ENCODE measurements at places on chromosomes 7 and 10.

- no peak for DNase-seq
Observed at GRCh38 chr10:64586934-64587503, 1065.8 kb downstream of the REEP3 start.

GRCh38 chr7:157666530-157667040 lies 329.8 kb downstream of the DNAJB6 start:
- DNase-seq: no peak

GRCh38 chr7:157056957-157057902 lies 46.8 kb upstream of the MNX1 start:
- DNase-seq: no peak

DNA sequence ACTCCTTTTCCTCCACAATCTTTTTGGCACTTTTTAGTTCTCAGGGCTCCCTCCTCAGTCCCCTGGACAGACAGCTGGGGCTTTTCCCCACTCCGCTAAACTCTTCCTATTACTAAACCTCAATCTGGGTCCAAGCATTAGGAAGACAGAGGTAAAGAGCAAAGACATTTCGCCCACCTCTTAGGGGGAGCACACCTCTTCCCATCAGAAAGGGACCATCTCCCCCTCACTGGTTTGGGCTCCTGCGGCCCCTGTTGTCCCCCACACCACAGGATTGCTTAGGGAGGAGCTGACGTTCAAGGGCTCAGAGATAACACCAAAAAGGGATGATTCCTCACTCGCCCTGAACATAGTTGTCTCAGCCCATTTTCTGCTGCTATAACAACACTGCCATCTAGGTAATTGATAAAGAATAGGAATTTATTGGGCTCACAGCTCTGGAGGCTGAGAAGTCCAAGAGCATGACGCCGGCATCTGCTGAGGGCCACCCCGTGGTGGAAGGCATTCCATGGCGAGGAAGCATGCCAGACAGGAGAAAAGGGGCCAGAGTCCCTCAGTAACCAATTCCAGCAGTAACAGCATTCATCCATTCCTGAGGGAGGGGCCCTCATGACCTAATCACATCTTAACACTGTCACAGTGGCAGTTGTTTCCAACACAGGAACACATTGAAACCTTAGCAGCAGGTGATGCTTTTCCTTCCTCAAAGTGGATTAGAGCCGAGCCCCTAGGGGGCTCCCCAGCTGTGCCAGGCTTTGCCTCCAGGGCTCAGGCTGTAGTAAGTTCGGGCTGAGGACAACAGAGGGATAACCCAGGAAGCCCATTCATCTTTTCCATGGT lies 209.6 kb downstream of the EBF3 start:
- no peak for DNase-seq

DNA sequence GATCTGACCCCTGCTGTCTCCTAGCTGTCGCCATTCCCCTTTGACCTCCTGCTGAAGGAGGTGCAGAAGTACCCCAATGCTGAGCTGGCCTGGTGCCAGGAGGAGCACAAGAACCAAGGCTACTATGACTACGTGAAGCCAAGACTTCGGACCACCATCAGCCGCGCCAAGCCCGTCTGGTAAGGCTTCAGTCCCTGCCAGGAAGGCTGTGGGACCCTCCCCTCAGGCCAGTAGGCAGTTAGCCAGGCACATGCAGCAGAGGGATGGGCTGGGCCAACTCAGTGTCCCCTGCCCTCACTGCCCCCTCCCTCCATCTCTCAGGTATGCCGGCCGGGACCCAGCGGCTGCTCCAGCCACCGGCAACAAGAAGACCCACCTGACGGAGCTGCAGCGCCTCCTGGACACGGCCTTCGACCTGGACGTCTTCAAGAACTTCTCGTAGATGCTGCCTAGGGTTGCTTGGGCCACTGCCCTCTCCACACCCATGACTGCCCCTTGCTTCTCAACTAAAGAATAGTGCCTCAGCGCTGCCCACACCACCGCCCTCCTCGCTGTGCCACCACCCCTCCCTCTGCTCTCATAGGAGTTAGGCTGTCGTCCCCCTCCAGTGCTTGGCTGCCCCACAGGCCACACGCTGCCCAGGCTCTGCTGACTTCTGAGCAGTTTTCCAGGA lies 41.0 kb upstream of the ZMIZ2 start:
- DNase-seq: no peak

GRCh38 chr7:142438235-142438922 lies 180.5 kb upstream of the PRSS58 start:
- no peak for DNase-seq

- no peak for DNase-seq
Observed at GRCh38 chr10:121833387-121833786, 94.4 kb downstream of the ATE1 start.

- no peak for DNase-seq
Observed at GRCh38 chr7:106068986-106069385, 43.1 kb downstream of the SYPL1 start.

DNA sequence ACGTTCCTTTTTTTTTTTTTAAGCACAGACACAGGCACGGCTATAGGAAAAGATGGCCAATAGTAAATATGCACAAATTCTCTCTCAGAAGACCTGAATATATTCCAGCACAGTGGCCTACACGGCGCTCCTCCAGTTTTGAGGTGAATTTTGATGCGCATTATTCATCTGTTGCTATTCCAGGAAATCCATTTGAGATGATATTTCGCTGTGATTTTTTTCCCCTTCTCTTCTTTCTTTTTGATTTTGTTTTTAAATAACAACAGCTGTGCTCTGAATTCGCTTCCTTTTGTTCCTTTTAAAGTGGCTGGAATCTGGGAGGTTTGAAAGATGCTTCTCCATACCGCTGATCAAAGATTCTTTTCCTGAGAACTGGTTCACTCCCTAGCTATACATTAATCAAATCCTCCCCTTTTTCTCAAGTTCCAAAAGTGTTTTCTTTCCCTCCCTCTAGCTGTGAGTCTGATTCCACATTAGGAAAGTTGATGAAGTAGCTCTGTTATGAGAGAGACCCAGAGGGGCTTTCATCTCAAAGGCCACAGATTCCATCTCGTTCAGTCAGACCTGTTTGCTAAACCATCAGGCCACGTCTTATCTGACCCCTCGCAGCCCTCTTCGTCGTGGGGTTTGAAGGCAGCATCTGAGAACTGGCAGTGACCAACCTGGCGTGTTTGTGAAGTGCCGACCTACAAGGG lies 602.7 kb upstream of the NRP1 start:
- no peak for DNase-seq

GRCh38 chr10:128429835-128430513 lies 303.8 kb upstream of the MKI67 start:
- DNase-seq: peak; percentile 12

GRCh38 chr10:125797994-125798662 lies 22.5 kb upstream of the MMP21 start:
- DNase-seq: no peak

GRCh38 chr10:69375307-69376151 lies 41.2 kb downstream of the TACR2 start:
- DNase-seq: no peak

- DNase-seq: no peak
Observed at GRCh38 chr10:24039315-24039714, 169.6 kb upstream of the KIAA1217 start.

DNA sequence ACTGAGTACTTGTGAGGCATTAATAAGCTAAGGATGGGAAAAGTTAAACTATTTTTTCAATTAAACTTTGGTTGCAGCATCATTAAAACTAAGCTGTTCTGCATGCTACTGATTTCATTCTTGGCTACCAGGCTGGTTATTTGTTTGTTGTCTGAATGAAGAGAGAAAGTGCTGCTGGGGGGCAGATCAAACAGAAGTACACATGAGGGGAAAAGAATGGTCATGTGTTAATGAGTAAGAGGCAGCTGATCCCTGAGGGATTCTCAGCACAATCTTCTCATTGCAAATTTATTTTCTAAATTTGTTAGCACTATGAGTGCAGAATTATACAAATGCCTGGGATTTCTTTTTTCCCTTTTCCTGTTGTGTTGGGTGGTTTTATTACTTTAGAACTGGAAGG lies 213.2 kb upstream of the HPS1 start:
- DNase-seq: no peak

DNA sequence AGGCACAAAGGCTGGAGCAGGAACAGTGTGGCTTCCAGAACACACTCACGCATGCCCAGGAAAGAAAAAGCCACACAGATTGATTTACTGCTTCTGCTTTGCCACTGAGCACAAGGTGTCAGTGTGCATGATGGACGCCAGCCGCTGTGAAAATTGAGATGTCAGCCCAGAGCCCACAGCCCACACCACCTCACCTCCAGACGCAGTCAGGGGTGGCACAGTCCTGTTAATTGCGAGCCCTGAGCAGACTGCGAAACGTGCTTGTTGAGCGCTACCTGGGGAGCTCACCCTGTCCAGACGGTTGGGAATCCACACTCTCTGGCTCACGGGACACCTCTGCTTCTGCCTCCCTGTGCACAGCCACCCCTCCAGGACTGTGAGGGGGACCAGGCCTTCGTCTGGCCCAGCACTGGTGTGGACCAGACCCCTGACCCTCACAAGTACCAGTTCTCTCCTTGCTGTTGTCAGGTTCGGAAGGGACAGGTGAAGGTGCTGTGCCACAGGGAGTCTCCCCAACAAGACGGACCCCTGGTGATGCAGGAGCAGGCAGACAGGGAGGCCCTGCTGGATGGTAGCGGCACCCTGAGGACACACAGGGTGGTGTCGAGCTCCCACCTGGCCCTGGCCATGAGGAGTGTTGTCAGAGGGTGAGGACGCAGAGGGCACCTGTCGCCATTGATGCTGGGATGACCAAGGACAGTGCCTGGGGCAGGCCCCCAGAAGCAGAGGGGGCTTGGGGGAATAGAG lies 15.3 kb downstream of the RASGEF1A start:
- DNase-seq: no peak

DNA sequence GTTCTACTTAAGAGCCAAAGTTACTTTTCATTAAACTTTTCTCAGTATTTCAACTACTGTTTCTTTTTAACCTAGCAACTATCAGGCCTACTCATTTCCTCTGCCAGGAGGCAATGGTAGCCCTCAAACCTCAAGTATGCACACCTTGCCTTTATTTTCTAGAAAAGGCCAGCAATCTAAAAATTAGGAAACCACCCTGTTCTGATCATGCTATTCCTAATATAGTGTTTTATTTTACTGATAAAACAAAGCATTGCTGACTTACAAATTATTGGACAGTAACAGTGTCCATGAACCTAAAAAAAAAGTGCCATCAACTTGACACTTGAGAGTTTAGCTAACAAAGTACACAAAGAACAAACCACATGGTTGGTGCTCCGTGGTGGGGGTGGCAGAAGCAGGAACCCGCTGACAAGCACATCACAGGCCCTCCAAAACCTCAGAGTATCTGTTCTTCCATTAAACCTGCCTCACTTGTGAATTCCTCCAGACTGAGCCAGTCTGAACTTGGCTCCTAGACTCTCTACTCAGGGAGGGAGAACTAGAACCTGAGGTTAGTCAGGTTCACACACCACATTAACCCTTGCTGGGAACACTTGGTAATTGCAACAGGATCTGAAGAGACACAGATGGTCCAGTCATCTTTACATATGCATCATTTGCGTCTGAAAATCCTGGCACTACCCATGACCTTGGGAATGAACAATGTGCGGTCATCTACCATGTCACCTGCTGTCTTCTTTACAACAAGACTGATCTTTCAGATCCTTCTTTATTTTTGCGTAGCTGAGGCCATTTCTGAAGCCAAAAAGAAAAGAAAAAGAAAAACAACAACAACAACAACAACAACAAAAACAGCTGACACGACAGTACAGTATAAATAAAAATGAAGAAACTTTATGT lies 31.9 kb downstream of the PIP4K2A start:
- DNase-seq: no peak

- DNase-seq: no peak
Observed at GRCh38 chr7:108310351-108310750, 145.9 kb downstream of the NRCAM start.

- DNase-seq: no peak
Observed at GRCh38 chr10:113052076-113052830, 102.2 kb downstream of the TCF7L2 start.

DNA sequence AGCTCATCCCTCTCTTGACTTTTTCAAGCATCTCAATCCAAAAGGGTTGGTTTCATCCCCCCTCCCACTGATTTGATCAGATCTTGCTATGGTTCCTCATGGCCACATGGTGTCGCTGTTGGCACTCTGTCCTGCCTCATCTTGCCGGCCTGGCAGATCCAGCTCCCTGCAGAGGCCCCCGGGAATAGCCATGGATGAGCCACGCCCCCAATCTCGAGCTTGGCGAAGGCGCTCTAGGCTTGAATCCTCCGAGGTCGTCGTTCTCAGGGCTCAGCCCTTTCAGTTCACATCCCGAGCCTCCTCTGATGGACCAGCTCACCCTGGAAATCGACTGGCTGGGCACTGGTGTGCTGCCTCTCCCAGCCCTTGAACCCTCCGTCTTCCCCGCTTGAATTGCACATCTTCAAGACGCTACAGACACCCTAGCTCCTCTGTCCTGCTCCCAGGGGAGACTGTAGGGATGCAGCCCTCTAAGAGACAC lies 628.7 kb downstream of the TYW1 start:
- DNase-seq: peak; percentile 84

DNA sequence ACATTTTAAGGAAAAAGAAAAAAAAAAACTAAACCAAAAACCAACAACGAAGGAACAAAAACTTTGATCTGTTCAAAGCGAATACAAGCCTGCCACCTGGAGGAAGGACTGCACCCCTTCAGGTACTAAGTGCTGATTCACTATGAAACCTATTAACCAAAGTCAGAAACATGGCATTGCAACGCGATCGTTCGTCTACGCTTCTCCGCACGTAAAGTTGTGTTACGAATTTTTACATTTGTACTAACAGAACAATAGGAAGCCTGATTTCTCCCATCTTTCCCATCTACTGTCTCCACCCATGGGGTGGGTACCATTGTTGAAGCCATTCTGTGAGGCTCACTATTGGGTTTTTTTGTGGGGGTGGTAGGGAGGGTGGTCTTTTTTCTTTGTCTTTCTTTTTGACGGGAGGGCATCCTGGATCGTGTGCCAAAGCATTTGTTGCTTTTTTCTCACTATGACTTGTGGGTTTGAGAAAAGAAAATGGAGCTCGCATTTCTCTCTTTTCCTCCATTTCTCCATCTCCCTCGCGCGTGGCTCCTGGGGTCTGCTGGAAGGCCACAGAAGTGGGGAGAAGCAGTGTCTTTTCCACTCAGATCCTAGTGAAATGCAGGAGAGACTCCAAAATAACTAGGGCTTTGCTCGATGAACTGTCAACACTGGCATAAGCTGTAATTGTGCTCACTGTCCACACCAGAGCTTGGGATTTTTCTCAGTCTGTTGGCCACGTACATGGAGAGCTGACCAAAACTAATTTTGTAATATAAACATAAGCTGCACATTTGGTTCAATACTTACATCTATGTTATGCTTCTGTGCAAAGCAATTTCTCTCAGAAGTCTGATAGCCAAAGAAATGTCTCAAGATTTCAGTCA lies 100.9 kb upstream of the YAE1 start:
- peak; percentile 77 for DNase-seq

- no peak for DNase-seq
Observed at GRCh38 chr10:65197935-65198334, 1676.7 kb downstream of the REEP3 start.

DNA sequence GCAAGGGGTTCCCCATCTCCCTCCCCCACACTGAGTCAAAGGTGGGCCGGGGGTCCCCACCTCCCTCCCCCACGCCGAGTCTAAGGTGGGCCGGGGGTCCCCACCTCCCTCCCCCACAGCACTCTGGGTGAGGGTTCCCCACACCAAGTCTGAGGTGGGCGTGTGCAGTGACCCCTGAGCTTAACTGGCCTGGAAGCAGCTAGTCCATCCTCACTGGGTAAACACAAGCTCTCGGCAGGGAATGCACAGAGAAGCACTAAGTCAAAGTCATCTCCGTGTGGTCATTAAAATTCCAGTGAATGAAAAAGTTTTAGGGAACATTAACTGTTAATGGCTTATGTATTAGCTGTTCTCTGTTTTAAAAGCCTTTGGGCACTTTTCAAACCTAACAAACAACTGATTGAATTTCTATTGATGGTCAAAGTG lies 43.7 kb upstream of the PRKAR1B start:
- DNase-seq: no peak

Measured in NCI-H1092 (cell line).